SJSA1 (cell line): ENCODE measurements at places on chromosomes 3 and 15. TPM values are rescaled to one million over a fixed set of nuclear protein-coding genes. Genes with fewer than 3 reads are reported as not detected.

DNA sequence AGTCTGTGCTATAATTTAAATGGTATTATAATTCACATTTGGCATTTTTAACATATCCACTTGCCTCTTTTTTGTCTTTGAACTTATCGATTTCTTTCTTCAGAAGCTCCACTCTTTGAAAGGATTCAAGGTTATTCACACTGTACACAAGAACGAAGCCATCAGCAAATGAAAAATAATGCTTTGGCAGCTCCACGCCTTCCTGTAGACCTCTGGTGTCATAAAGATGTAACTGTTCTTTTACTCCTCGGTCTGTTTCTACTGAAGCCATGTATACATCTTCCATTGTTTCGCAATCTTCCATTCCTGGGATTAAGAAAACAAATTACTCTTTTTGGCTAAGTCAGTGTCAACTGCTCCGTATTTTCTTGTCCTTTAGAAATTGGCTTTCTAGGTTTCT lies 16.0 kb downstream of the NKIRAS1 start:
- H3K27me3 ChIP-seq: no peaks in the 10 kb centered on the region
- H3K4me3 ChIP-seq: no peak overlapping the region
- no peak overlapping the region for H3K27ac ChIP-seq
- peaks cover 27% of the 10 kb centered on the region for H3K36me3 ChIP-seq
- no peaks in the 10 kb centered on the region for H3K4me1 ChIP-seq
- no peak for DNase-seq

DNA sequence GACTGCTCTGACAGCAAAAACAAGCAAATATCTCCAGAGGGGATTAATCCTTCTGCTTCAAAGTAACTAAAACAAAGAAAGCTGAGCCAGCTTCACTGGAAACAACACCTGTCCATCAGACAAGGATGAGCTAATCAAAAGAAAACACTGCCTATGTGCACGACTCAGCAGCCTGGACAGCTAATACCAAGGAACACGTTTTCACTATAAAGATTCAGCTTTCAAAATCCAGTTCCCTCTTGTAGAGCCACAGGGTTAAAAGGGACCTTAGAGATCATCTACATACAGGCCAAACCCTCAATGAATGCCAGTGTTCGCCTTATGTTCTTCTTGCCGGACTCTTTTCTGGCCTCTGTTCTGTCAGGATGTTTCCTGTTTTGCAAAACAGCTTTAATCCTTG lies 6.9 kb downstream of the TUSC7 start:
- no peaks in the 10 kb centered on the region for H3K4me1 ChIP-seq
- H3K4me3 ChIP-seq: no peak overlapping the region
- H3K27me3 ChIP-seq: no peaks in the 10 kb centered on the region
- DNase-seq: no peak
- no peaks in the 10 kb centered on the region for H3K36me3 ChIP-seq

GRCh38 chr15:89114990-89115389 lies 26.7 kb downstream of the ABHD2 start:
- peaks cover 43% of the 10 kb centered on the region for H3K36me3 ChIP-seq
- no peak overlapping the region for H3K27ac ChIP-seq
- H3K4me1 ChIP-seq: peaks cover 14% of the 10 kb centered on the region
- no peaks in the 10 kb centered on the region for H3K27me3 ChIP-seq
- DNase-seq: no peak

SAMD7 gene
- total RNA-seq: not detected in 2 replicates

CHL1 gene
- not detected in 2 replicates for total RNA-seq
